Stimulated activated naive CD4-positive, alpha-beta T cell treated with Interleukin-2 at 50 U/mL for 16 hours (primary cell): ENCODE measurements at places on chromosomes 12 and 14.

- no peak for DNase-seq
Observed at GRCh38 chr12:111444314-111444924, 38.7 kb downstream of the SH2B3 start.

DNA sequence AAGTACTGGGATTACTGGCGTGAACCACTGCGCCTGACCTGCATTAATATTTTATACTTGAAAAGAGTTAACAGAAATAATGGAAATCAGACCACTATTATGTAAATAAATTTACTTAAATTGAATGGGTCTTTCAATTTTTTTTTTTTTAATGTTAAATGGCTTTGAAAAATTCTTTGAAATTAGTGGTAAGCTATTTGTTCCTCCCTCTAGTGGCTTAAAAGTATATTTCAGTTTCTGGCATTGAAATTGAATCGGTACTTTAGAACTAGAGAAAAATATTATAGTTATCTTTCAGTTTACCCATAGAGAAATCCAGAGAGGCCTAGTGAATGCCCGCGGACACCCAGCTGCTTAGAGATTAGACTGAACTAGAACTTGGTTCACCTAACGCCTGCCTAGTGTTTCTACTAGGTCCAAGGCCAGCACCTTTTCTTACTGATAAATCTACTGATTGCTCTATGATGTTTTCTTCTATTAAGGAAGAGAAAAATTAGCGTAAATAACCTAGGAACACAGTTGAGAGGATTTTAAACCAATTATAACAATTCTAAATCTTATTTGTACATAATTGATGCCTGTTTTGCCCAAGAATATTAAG is 106.5 kb downstream of the EML1 start:
- no peak for DNase-seq

- DNase-seq: no peak
Observed at GRCh38 chr12:87661786-87662377, 367.3 kb downstream of the C12orf50 start.

DNA sequence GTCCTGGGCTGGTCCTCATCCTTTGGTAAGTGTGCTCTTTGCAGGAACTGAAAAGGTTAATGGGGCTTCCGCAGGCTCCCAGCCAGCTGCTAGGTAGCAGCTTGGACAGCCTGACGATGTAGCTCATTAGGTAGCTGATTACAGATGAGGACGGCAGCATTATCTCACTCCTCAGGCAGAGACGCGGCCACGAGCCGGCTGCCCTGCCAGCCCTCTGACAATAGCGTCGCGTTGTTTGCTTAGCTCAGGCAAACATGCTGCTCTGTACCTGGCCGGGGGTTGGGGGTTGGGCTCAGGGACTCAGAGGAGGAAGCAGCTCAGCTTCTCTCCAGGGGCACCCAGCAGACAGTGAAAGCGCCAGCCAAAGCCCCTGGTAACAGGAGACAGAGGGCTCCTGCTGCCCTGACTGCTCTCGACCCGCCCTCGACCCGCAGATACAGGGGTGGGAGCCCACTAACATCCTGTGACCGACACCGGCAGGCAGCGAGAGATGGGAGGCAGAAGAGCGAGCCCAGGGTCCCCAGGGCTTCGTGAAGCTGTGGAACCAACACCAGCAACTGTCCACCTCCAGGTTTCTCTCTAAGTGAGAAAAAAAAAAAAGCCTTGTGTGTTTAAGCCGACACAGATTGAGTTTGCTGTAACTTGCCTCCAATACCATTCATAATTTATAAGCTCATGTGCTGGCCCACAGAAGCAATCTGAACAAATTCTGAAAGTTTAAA is 53.4 kb upstream of the DLK1 start:
- no peak for DNase-seq

- DNase-seq: no peak
Observed at GRCh38 chr12:123363390-123363739, 1.3 kb downstream of the SBNO1 start.

DNA sequence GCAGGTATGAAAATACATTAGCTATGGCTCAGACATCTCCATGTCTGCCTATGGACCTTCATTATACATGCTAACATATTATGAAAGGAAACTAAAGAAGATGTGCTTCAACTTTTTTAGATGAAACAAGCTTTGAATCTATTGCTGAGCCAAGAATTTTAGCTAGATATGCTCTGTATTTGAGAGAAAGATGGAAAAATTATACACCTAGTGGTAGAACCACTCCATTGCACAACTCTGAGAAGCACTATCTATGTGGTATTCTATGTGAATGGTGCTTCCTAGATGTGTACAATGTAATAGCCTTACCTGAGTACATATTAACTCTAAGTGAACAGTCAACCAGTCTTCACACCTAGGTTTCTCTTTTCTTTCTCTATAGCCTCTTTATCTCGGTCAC is 17.3 kb downstream of the EPYC start:
- DNase-seq: no peak

- DNase-seq: no peak
Observed at GRCh38 chr12:124682425-124683151, 115.2 kb upstream of the NCOR2 start.

GRCh38 chr14:92589213-92589852 is 75.8 kb downstream of the RIN3 start:
- no peak for DNase-seq

DNA sequence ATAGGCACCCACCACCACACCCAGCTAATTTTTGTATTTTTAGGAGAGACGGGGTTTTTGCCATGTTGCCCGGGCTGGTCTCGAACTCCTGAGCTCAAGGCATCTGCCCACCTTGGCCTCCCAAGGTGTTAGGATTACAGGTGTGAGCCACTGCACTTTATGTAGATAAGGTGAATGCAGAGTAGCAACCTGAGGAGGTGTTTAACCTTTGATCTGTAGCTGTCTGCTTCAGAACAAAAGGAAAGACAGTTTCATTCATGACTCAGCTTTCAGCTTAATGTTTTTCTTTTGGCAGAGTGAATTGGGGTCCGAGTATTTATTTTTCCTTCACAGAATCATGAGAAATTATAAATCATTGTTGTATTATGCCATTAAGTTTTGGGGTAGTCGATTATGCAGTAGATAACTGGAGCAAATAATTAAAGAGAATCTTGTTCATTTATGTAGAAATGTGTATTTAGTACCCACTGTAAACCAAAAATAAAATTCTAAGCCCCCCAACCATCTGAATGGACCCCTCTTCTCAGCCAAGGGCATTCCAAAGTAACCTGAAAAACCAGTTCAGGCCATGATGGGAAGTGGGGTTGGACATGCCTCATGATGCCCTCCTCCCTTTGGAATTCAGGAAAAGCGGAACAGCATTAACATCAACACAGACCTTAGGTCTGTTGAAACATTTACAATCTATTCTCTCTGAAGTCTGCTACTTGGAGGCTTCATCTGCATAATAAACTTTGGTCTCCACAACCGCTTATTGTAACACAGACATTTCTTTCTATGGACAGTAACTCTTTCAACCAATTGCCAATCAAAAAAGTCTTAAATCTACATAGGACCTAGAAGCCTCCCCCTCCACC is 10.7 kb upstream of the STX2 start:
- no peak for DNase-seq

DNA sequence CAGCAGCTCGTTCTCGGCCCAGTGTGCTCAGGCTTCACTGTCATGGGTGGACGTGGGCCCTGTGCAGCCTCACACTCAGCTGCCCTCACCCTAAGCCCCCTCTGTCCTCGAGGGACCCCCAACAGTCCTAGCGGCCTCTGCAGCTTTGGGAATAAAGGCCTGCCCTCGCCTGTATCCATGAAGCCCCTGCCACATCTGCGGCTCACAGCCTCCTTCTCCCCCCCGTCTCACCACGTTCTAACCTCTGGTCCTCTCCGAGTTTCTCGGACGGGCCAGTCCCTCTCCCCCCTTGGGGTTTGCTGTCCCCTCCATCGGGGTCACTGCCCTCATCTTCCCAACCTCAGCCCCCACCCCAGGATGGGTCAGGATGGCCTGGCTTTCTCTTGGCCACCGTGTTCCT is 30.2 kb upstream of the GALNT9 start:
- DNase-seq: no peak

DNA sequence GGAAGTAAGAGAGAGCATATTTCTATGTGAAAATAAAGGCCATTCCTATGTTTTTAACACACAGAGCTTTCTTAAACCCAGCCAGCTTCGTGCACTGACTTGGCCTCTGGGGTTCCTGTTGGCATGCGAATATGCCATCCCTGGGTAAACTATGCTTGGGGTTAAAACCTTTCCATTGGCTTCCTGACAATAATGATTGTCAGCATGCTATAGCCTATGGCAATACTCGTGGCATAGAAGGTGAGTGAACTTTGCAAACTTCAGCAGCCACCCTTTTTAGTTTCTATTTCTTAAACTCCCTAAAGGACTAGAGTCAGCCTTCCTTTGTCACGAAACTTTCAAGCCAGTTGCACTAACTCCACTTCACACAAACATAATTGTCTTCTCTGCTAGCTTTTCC is 148.4 kb upstream of the RGS6 start:
- no peak for DNase-seq

GRCh38 chr12:34603382-34604035 is 581.2 kb downstream of the ALG10 start:
- DNase-seq: no peak

DNA sequence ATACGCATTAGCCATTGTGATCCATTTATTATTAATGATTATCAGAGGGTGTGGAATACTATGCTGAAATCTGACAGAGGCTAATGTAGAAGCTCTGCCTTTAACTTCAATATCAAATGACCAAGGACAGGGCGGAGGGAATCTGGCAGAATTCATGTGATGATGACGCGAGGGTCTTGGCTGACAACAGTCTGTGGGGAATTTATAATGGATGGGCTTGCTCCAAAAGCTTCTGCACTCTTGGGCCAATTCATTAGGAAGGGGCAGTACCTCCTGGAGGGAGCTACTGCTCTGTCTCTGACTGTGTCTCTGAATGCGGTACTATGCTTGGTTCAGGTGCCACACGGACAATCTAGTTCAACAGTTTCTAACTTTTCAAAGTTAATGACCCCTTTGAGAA is 46.2 kb downstream of the GALNT8 start:
- DNase-seq: no peak

DNA sequence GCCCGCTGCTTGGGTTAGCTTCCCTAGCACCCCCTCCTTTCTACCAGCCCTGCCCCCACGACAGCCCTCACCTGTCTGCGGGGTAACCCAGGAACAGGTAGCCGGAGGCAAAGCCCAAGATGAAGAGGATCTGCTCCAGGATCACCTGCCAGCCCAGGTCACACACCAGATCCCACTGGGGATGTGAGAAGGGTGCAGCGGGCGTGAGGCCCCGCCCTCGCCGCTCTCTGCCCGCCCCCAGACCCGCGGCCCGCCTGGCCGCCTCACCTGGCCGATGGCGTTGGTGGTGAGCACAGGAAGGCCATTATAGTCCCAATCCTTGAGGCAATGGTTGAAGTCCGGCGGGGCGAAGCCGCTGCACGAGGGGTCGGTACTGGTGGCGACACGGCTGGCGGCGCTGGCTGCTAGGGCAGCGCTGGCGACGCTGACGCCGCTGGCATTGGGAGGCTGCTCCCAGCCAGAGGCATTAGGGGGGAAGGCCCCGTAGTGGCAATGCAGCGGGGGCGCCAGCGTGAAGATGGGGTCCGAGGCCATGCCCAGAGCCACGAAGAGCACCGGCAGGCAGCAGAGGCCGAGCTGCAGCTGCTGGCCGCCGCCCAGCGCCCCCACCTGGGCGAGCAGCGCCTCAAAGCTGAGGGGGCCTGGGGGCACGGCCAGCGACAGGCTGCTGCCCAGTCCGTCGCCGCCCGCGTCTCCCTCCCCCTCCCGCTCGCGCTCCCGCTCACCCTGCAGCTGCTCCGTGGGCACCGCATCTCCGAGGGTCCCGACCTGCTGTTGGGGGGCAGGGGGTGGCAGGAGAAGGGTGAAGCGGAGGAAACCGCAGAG is 794 bp downstream of the SLC22A17 start:
- DNase-seq: no peak

GRCh38 chr14:73744874-73745529 is 30.8 kb upstream of the PNMA1 start:
- no peak for DNase-seq

DNA sequence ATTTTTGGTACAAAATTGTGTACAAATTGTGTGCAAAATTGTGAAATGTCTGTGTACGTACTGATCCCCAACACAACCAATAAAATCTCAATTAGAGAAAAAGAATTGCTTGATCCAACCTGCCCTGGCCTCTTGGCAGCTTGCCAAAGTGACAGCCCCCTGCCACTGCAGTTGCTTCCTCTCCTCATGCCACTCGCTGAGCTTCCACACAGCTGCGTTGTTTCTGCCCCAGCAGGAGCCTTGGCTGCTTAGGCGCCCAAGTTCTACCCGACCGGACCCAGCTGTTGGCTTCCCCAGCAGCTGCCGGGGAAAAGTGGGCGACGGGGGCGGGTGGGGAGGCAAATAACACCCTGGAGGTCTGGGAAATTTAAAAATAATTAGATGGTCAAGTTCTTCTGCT is 171.8 kb upstream of the ATF7IP start:
- DNase-seq: no peak

DNA sequence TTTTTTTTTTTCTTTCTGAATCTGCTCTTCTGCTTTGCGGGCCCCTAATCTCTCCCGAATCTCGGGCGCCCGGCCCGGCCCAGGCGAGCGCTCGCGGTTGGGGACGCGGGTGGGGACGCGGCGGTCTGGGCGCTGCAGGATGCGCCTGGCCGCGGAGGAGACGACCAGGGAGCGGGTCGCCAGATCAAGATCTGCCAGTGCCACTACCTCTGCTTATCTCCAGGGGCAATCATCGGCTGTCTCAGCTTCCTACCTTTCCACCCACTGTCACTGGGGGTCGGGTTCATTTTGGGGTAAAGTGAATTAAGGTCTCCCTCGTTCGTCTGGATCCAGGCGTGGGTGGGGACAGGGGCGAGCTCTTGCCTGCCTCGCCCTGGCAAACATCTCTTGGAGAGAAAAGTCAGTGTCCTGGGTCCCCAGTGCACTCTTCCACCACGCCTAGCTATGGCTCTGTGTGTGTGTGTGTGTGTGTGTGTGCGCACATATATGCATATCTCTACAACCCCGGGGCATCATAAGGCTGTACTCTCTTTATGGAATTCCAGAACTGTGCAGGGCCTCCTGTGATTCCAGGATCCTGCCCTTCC is 422.3 kb downstream of the VRK1 start:
- no peak for DNase-seq

DNA sequence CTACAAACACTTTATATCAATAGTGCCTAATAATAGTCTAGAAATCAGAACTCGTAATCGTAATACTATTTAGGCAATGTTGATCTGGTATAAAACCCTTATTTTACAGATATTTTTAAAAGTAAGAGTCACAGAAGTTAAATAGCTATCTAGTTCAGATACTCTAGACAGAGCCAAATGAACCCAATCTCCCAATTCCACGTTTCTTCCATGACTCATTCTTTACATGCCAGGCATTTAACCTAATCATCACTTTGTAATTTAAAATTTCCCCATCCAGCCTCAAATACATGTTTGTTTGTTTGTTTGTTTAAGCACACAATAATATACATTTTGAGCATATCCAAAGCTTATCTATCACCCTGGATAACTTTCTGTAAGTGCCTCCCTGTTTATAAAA is 36.4 kb upstream of the GARIN6 start:
- no peak for DNase-seq

DNA sequence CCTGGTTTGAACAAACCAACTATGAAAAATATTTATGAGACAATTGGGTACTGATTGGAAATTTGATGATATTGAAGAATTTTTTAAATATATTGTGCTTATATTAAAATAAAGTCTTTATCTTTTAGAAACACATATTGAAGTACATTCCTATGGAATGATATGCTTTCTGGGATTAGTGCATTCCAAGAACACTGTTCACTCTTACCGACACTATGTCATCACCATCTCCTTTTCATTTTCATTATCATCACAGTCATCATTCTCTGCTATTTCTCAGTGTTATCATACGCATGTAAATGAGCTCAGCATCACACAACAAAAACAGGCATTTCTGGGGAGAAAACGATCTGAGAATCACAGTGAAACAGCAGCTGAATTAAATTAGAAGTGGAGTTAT is 513.3 kb upstream of the CCDC196 start:
- no peak for DNase-seq

- DNase-seq: no peak
Observed at GRCh38 chr14:105386581-105387529, 11.5 kb upstream of the TEX22 start.
